DMS79 treated with DMSO at 0.1 percent for 48 hours (cell line): ENCODE measurements at places on chromosomes 12 and 14.
A peak's percentile ranks its signal among the peaks of the same experiment; 100 is the strongest.

DNA sequence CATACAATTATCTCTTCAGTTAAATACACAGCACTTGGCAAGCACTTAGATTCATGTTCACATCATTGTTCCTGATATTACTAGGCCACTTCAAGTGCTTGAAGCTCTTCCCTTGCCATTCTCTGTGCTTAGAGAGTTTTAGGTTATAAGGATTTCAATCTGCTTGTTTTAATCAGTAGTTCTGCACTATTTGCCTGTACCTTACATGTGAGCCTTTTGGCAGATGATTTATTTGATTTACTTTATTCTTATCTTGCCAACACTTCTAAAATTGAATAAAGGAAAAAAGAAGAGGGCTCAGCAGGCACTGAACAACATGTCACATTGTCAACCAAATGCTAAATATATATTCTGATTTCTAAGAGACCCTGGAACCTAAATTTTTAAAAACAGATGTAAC, 363.8 kb upstream of the USP15 start:
- no peak for DNase-seq

GRCh38 chr12:108320507-108321293, 18.4 kb downstream of the CMKLR1 start:
- DNase-seq = no peak

- DNase-seq = no peak
Observed at GRCh38 chr12:68529869-68530268, 80.8 kb upstream of the RAP1B start.

DNA sequence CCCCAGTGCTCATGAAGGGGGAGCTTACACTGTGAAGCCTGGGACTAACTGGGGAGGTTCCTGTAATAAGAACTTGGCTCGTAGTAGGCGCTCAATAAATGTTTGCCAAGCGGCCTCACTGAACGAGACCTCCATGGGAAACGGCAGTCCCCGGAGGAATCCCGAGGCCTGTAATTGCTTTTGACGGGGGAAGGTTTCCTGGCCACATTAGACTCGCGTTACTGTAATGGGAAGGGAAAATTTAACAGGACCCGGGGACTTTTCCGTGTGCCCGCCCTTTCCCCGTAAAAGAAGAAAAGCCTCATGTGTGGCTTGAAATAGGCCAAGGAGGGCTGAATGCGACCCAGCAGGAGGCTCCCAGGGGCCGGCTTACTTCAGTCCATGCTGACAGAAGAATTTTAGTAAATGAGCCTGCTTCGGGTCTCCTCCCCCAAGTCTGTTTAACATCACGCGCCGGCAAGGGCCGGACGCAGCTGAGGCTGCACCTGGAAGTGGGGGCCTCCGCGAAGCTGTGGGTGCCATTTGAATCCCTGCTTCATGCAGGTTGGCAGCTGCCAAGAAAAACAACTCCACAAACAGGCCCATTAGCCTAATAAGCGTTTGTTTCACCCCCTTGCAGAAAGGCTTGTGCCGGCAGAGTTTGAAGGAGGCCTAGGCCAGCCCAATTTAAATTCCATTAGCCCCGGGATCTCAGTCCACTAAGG, 39.8 kb upstream of the PWP1 start:
- peak; percentile 43 for DNase-seq

DNA sequence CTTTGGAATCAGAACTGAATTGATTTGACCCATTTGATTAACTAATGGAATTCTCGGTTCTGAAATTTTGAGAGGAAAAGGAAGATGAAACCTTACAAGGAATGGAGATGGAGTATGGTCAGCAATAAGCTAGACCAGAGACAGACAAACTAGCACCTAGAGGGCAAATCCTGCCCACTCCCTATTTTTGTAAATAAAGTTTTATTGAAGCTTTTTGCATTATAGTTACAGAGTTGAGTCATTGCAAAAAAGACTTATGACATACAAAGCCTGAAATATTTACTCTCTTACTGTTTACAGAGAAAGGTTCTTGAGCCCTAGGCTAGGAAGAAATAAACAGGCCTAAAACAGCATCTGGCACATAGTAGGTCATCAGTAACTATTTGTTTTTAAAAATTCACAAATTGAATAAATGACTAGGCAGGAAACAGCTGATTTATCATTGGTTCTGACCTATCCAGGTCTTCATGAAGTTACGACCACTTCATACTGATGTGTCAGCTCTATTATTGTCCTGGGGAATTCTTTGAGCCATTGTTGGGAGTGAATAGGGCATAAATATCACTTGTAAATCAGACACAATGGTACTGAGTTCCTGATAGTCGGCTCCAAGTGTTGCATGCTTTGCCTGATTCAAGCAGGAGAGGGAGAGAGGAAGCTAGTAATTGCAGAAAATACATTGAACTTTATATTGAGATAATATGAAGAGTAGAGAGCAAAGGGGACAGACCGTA, 14.6 kb upstream of the STAB2 start:
- DNase-seq = no peak

GRCh38 chr14:90344331-90345238, 12.8 kb upstream of the NRDE2 start:
- no peak for DNase-seq

GRCh38 chr12:8048906-8049305, 16.4 kb downstream of the FOXJ2 start:
- no peak for DNase-seq

DNA sequence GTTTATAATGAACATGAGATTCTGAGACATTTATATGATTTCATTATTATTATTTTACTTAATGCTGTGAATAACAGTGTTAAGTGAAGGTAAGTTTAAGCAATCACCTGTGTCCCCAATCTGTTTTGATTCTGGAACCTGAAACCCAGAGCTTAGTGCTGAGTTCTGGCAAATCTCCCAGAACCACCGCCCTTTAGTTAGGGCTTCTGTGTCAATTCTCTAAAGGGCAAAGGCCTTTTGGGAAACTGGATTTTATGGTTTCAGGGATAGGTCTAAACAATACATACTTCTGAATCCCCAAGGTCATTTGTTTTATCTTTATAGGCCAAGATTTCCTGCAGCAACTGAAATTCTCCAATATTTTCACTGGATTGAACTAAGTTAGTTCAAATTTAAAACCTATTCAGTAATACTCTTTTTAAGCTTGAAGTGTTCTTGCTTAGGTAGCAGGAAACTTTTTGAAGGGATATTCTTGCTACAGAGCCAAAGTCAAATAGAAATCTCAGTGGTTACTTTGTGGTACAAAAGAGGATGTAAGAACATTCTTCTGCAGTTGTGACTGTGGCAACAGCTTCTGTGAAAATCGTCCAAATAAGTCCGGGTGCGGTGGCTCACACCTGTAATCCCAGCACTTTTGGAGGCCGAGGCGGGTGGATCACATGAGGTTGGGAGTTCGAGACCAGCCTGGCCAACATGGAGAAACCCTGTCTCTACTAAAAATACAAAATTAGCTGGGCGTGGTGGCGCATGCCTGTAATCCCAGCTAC, 10.0 kb upstream of the PKP2 start:
- DNase-seq = no peak

DNA sequence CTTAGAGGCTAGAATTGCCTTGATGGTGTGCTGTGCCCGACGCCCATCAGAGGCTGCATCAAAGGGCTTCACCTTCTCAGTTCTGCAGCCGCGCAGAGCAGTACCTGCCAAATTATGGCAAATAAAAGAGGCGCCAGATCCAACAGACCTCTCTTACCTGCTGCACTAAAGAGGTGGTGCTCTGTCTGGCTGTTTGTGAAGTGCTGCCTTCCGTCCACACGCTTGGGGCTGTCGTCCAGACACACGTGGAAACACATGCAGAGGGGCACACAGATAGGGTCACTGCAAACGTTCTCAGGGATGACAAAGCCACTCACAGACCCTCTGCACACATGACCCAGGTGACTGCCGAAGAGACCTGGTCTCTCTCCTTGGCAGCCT, 617.5 kb downstream of the VRK1 start:
- no peak for DNase-seq

- no peak for DNase-seq
Observed at GRCh38 chr12:27607591-27607990, 83.6 kb downstream of the PPFIBP1 start.

DNA sequence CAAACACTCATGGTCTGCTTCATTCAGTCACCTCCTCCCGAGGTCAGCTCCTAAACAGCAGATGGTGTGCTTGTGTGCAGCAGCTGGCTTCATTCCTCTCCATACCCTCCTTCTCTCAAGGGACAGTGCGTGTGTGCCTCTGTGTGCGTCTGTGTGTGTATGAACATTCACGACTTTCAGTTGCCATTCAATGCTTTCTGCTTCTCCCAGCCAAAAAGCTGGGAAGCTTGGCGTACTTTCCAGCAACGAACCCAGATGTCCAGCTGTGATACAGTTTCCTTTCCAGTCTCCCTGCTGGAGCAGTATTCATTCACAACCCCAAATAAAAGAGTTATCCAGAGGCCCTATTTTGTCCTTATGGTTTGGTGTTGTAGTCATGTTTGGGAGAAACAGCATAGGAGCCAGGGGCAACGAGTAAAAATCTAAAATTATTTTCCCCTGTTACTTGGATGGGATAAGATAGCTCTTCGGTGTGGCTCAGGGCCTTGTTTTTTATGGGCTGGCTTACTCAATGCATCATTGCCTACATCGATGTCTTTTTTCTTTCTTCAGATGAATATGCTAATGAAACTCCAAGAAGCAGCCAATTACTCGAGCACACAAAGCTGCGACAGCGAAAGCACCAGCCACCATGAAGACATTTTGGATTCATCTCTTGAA, 379.3 kb downstream of the NAV3 start:
- DNase-seq = peak; percentile 82

- no peak for DNase-seq
Observed at GRCh38 chr12:64255249-64255648, 33.2 kb upstream of the KICS2 start.

GRCh38 chr14:32244404-32244803, 41.3 kb upstream of the RNU6-8 start:
- DNase-seq = no peak

DNA sequence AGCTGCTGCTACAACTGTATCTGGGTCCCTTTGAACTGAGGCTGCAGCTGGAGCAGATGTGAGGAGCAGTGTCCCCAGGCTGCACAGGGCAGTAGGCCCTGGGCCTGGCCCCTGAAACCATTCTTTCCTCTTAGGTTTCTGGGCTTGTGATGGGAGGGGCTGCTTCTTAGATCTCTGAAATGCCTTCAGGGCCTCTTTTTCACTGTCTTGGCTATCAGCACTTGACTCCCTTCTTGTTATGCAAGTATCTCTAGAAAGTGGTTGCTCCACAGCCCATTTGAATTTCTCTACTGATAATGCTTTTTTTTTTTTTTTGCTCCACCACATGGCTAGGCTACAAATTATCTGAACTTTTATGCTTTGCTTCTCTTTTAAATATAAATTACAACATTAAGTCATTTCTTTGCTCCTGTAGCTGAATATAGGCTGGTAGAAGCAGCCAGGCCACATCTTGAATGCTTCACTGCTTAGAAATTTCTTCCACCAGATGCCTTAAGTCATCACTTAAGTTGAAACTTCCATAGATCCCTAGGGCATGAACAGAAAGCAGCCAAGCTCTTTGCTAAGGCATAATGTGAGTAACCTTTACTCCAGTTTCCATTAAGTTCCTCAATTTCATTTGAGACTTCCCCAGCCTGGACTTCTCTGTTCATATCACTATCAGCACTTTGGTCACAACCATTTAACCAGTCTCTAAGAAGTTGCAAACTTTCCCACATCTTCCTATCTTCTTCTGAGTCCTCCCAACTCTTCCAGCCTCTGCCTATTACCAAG, 41.1 kb downstream of the ACSM4 start:
- no peak for DNase-seq

- DNase-seq = no peak
Observed at GRCh38 chr12:79247494-79247893, 382.9 kb downstream of the SYT1 start.

DNA sequence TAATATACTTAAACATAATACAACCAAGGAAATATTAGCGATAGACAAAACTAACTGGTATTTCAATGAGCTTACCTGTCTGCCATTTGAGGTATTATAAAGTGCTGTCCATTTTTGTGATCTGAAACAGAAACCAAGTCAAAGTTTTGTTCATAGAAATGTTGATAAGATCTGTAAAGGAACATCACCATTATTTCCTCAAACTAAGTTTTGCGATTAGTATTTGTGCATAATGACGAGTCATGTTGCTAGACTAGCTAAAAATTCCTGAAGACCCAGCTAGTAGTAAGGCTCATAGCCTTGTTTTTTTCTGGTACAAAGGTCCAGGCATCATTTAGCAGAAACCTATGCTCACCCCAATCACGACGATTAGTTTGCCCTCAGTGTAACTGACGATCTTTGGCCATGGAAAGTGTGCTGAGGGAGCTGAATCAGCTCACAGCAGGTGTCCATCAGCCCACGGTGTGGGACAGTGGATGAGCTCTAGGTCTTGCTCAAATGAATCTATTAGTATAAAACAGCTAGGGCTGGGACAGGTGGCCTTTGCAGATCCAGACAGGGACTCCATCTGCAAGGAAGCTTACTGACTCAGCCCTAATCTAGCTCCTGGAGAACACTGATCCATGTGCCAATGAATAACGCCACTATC, 28.7 kb downstream of the GIT2 start:
- DNase-seq = no peak

DNA sequence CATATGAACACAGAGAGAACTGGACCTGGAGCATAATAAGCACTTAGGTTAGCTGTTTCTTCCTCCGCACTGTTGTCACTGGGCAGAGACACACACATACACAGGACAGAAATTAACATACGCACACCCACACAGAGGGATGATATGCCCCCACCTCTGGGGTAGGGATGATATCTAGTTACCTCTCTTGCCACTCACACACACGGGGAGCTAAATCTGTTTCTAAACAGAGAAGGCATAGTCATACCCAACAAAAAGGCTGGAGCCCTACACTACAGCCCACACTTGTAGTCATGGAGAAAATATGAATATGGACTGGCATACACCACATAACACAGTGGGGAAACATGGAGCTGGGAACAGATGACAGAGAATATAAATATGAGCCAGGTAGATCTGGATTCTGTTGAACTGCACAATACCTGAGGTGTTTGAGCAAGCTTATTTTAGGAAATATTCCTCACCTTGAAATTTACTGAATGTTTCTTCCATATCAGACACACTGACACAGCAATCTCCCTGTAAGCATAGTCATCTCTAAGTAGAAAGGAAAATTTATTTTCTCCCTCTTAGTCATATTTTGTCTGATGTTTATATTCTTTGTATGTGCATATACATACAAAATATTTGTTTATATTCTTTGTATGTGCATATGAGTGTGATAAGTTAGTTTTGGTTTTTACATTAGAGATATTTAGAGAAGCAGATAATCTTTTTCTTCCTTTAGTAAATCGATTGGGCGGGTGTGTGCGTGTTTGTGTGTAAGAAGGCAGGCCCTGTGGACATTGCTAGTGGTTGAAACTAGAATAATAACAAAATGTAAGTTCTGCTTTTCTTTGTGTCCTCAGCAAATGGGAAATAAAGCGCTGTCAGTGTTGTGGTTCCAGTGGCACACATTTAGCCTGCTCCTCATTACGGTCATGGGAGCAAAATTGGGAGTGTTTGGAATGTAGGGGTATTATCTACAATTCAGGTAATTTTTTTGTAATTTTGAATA, 20.9 kb upstream of the SCFD1 start:
- DNase-seq = no peak
